ENCODE measurements at places on chromosomes 4 and X. TPM values are rescaled to one million over a fixed set of nuclear protein-coding genes. Genes with fewer than 3 reads are reported as not detected.

Gene CSAG2
- not detected for total RNA-seq

Gene FDCSP
- total RNA-seq: not detected

Gene PPEF2
- not detected for total RNA-seq

Gene USP26
- not detected for total RNA-seq

Gene AMTN
- total RNA-seq: not detected

Gene SMIM31
- total RNA-seq: 0.10 TPM

Gene VMA21
- total RNA-seq: 126 TPM

Gene ERCC6L
- total RNA-seq: 7.1 TPM

Gene NXF2
- total RNA-seq: not detected

Gene RTL9
- total RNA-seq: 0.02 TPM

Gene HERC5
- total RNA-seq: 3.0 TPM

Gene ASB12
- not detected for total RNA-seq

Gene INTS6L
- total RNA-seq: 7.4 TPM

Gene GRIA3
- not detected for total RNA-seq

Gene MUC7
- not detected for total RNA-seq

Gene LINC00632
- total RNA-seq: 45.1 TPM

Gene FRG2
- not detected for total RNA-seq

Gene NAP1L3
- 5.3 TPM for total RNA-seq

Gene RTL5
- 0.37 TPM for total RNA-seq

Gene GABRG1
- 0.92 TPM for total RNA-seq

Gene NDNF
- 0.35 TPM for total RNA-seq

Gene TEX11
- 0.12 TPM for total RNA-seq

Gene MAGEA12
- total RNA-seq: not detected

Gene FRMD7
- total RNA-seq: not detected

Gene PNMA6A
- total RNA-seq: 2.9 TPM

Gene ELOVL6
- total RNA-seq: 11.9 TPM

Gene PCDH18
- 0.46 TPM for total RNA-seq

Gene TMSB15A
- not detected for total RNA-seq

Gene SYNPO2
- total RNA-seq: 1.2 TPM

Data from NCI-H460 (cell line).